ENCODE measurements at places on chromosomes 11 and 22. TPM values are rescaled to one million over a fixed set of nuclear protein-coding genes. Genes with fewer than 3 reads are reported as not detected.

GRCh38 chr11:3148255-3148989 is 16.7 kb downstream of the OSBPL5 start:
- no peak for ATAC-seq

GRCh38 chr22:43238526-43239006 is 51.6 kb upstream of the TTLL12 start:
- ATAC-seq, result no peak

DNA sequence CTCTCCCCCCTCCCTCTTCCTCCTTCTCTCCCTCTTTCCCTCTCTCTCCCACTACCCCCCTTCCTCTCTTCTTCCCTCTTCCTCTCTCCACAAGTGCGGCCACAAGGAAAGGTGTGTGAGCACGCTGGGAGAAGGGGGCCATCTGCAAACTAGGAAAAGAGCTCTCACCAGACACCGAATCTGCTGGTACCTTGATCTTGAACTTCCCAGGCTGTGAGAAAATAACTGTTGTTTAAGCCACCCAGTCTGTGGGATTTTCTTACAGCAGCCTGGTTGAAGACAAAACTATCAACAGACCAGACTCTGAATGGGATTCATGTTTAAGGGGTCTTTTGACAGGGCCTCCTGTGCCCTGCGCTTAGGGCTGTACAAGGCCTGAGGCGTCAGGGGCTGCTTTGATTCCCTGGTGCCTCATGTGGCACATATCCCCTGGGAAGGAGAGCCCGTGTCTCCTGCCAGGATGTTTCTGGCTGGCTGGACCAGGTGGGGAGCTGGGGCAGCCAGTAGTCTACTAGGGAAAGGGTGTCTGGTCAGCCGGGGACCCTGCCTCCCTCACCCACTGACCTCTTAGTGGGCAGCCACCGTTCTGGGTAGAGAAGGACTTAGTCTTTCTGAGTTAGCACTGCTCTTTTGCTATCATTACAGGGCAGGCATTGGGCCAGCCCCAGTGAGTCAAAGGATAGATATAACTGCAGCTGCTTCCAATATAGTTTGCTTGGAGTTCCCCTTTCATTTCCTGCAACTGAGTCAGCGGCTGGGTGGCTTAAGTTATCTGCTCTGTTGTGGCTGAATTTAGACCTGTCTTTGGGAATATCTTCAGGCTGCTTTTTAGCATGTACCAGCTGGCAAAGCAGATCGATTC is 6.2 kb downstream of the PANX1 start:
- peak; percentile 68 for ATAC-seq

UBQLN3 gene
- total RNA-seq, result 0.15 TPM

CCDC83 gene
- not detected for total RNA-seq

GRCh38 chr11:120052196-120052775 is 85.6 kb downstream of the TRIM29 start:
- ATAC-seq, result no peak

DNA sequence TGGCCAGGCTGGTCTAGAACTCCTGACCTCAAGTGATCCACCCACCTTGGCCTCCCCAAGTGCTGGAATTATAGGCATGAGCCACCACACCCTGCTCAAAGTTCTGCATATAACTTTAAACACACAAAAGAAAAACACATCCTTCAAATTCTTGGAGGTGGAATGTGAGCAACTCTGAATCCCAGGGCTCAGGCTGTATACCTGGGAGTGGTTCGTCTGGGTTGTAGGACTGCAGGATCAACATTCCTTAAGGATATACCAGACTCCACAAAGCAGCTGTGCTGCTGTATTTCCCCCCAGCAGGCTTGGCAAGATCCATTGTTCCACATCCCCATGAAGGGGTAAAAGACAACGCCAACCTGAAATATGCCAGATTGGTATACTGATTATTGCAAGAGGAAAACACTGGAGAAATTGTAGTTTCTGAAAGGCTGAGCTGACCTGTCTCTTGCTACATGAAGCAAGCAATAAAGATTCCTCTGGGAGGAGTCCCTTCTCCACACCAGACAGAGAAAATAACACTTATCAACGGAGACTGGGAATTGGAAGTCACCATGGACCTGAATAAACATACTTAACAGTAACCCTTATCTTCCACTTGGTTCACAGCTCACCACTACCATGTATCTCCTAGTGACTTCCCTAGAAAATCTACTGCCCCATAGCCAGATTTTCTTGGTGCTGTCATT is 12.2 kb upstream of the RPS3 start:
- no peak for ATAC-seq

- ATAC-seq, result no peak
Observed at GRCh38 chr11:113082341-113082955, 121.2 kb downstream of the NCAM1 start.

MGAT3 gene
- total RNA-seq, result 2.8 TPM

GRCh38 chr11:109514313-109515018 is 92.5 kb downstream of the C11orf87 start:
- no peak for ATAC-seq

All from gastroesophageal sphincter (tissue), 4 donors.